ENCODE measurements at places on chromosomes 7 and 10.

DNA sequence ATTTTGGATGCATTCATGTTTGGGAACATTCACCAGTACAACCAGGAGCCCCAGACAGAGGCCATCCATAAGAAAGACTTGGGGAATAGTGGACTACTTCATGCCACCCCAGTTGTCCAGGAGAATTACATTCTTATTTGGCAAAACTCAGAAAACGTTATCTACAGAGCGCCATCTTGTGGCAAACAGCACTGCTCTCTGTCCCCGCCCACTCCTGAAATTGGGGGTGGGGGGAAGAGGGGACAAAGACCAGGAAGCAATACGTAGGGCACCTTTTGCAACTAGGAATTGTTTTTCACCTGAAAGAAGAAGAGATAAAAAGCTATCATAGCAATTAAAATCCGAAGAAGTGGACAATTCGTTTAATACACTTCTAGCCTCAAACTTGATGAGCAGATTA lies 134.6 kb upstream of the MGMT start:
- no peak for DNase-seq

DNA sequence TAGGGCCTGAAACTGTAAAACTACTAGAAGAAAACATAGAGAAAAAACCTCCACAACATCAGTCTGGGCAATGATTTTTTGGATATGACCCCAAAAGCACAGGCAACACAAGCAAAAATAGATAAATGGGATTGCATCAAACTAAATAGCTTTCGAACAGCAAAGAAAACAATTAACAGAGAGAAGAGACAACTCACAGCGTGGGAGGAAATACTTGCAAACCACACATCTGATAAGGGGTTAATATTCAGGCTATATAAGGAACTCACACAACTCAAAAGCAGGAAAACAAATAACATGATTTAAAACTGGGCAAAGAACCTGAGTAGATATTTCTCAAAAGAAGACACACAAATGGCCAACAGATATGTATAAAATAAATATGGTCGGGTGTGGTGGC lies 7.7 kb upstream of the GSTK1 start:
- DNase-seq: no peak

DNA sequence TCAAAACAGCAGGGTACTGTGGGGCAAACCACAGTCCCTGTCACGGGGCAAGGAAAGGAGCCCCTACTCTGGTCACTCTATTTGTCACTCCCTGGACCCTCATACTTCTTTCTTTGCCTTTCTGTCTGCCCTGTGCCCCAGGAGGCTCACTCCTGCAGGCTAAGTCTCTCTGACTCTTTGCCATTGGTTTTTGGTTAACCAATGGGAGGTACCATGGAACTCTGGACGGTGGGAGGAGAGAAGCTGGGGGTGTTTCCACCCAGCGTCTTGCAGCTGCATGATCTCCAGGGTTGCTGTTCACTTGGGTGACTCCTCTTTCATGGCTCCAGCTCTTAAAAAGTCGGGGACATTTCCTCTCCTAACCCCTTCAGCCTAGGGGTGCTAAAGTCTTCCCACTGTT lies 15.4 kb upstream of the EIF5AL1 start:
- DNase-seq: no peak

GRCh38 chr7:2691011-2691707 lies 3.2 kb downstream of the AMZ1 start:
- no peak for DNase-seq

DNA sequence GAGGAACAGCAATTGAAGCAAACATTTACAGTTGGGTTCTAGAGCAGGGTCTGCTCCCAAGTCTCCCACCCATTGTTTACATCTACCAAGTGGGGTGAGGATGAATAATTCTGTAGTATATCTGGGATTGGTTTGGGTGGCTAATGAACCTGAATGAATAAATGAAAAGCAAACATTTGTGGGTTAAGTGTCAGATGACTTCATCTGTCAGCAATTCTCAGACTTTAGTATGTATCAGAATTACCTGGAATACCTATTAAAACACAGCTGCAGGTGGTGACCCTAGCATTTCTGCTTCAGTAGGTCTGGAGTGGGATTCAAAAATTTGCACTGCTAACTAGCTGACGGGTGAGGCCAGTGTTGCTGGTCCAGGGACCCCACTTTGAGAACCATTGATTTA lies 18.0 kb upstream of the NPVF start:
- no peak for DNase-seq
